ENCODE measurements at places on chromosomes 2 and 18.
A peak's percentile ranks its signal among the peaks of the same experiment; 100 is the strongest.

DNA sequence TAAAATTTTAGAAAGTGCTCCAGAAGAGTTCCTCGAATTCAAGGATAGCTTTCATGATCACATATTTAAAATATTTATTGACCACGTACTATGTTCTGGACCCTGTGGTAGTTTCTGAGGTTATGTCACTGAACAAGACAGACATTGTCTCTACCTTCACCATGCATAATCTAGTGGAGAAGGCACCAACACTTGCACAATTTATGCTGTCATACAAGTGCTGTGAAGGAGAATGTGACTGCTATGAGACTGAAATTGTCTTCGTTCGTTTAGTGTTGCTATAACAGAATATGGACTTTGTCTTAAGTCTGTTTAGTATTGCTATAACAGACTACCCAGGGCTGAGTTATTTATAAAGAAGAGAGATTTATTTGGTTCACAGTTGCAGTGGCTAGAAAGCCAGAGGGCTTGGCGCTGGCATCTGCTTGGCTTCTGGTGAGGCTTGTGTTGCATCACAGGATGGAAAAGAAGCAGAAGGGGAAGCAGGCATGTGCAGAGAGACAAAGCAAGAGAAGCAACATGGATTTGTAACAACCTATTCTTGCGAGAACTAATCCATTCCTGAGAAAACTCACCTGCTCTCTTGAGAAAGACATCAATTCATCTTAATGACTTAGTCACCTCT lies 50.0 kb upstream of the RFX8 start:
- no peak for DNase-seq

GRCh38 chr18:3874125-3874524 lies 424.2 kb downstream of the TGIF1 start:
- DNase-seq: peak; percentile 86

- DNase-seq: no peak
These were observed 31.6 kb downstream of the AOX1 start for GRCh38 chr2:200617156-200618053.

DNA sequence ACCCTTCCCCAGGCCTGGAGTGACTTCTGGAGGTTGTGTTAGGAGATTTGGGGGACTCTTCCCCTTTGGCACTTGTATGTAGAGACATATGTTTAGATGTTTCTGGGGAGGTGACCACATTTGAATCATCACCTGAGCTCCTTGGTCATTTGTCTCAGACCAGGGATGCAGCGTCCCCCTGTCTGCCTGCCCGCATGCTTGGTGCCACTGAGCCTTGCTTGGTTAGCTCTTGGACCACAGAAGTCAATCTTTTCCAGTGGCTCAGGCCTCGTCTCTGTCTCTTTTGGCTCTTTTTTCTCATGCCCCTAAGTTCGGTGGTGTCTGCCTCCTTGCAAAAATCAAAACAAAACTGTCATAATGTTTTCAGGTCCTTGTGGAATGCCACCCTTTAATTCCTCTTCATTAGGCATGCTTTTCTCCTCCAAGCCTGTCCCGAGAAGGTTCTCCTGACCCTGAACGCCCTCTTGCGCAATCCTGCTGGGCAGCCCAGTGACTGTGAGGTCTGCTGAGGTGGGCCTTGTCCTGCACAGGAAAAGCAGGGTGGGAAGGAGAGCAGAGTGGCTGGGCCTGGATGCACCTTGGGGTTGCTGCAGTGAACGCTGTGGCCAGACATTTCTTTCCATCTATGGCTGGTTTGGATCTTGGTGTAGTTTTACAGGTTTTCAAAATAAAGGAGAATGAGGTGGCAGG lies 24.9 kb downstream of the GLI2 start:
- no peak for DNase-seq

DNA sequence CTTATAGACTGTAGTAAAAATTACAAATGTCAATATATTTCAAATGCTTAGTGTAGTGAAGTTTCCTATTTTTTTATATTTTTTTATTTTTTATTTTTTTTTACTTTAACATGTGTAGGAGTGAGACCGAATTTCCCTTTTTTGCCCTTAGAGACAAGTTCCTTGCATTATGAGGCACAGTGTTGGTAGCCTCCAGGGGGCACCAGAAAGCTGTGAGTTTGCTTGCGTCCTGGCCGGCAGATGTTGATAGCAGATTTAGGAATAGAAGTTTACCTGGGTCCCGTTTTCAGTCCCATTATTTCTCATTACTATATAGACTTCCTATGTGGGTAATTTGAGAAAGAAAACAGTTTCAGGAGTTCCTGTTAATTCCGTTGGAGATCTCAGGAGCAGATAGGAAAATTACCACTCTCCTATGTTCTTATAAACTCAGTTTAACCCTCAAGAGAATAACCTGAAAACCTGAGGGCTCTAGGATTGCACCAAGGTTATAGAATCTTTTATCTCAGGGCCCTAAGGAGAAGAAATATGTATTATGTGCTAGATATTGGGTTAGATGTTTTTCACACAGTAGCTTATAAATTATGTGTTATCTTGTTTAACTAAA lies 157.5 kb upstream of the SESTD1 start:
- DNase-seq: peak; percentile 10

- DNase-seq: no peak
These were observed 117.6 kb downstream of the METTL8 start for GRCh38 chr2:171316220-171316619.

Data from DMS79 treated with DMSO at 0.1 percent for 48 hours (cell line).